ENCODE measurements at places on chromosomes 13 and 19.
A peak's percentile ranks its signal among the peaks of the same experiment; 100 is the strongest.

DNA sequence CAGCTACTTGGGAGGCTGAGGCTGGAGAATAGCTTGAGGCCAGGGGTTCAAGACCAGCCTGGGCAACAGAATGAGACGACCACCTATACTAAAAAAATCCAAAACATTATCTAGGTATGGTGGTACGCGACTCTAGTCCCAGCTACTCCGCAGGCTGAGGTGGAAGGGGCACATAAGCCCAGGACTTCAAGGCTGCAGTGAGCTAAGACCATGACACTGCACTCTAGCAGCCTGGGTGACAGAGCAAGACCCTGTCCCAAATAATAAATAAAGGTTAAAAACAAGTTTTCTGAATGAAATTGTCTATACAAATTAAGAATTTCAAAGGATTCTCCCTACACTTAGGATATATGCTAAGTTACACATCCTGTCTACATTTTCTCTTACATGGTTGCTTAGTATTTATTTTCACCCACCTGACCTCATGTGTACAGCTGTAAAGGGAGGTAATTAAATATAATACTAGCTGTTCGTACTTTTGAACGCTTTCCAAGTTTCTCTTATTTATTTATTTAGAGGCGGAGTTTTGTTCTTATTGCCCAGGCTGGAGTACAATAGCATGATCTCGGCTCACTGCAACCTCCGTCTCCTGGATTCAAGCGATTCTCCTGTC is 1.6 kb downstream of the SLC25A30 start:
- DNase-seq = no peak

DNA sequence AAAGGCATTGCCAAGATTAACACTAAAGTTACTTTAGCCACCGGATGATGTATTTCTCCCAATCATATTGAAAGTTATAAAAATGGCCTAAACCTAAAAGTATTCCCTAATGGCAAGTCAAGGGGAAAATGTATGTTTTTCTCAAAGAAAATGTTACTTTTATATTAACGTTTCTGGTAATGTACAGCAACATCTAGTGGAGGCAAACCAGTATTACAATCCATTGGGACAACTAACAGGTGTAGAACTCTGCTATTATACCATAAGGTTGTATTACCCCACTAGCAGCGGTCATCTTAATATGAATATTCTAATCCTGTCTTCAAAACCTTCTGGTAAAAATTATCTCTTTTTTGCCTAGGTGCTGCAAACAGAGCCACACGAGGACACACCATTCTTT is 69.2 kb downstream of the ZNF100 start:
- no peak for DNase-seq

- no peak for DNase-seq
Measured at GRCh38 chr13:68616600-68617222, 1386.6 kb upstream of the PCDH9 start.

- DNase-seq = no peak
Measured at GRCh38 chr13:19587635-19588300, 26.4 kb upstream of the TPTE2 start.

GRCh38 chr19:42290136-42290522 is 11.8 kb upstream of the PRR19 start:
- DNase-seq = no peak

DNA sequence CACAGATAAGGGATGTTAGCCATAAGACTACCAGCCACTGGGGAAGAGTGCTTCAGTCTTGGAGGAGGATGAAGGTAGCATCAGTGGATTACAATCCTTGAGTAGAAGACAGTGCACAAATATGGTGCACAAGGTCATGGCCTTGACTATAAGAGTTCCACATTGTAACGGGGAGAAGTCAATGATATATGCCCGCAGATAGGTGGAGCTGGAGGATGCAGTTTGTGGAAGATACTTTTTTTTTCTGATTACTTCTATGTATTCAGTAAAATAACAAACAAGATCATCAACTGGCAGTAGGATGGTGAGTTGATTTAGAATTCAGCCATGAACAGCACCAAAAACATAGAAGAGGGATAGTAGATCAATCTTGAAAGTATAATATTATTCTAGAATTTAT is 926.8 kb upstream of the MIR17HG start:
- DNase-seq = no peak

DNA sequence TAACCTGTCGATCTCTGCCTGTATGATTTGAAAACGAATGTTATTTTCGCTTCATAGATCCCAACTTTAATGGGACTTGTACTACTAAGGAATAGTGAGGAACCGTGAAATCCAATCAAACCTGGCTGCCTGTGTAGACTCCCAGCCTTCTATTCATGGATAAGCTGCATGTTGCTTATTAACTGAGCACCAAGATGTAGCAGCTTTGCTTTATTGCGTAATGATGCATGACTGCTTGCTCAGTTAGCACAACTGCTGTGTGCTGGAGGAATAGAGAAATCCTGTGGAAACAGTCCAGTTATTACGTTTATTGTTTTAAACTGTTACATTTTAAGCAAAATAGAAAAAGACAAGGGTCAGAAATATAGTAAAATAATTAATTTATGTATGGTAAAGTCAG is 108.2 kb downstream of the SHISA2 start:
- DNase-seq = no peak

- no peak for DNase-seq
Measured at GRCh38 chr13:50812242-50812641, 31.2 kb downstream of the DLEU7 start.

- DNase-seq = no peak
Measured at GRCh38 chr13:24747248-24748060, 16.5 kb upstream of the RNF17 start.

GRCh38 chr13:40637643-40638042 is 28.8 kb downstream of the FOXO1 start:
- no peak for DNase-seq

- no peak for DNase-seq
Measured at GRCh38 chr13:114067381-114067885, 65.0 kb downstream of the RASA3 start.

GRCh38 chr19:39112338-39112890 is 13.2 kb upstream of the PAK4 start:
- DNase-seq = no peak

GRCh38 chr13:70388935-70389334 is 280.7 kb upstream of the KLHL1 start:
- no peak for DNase-seq

DNA sequence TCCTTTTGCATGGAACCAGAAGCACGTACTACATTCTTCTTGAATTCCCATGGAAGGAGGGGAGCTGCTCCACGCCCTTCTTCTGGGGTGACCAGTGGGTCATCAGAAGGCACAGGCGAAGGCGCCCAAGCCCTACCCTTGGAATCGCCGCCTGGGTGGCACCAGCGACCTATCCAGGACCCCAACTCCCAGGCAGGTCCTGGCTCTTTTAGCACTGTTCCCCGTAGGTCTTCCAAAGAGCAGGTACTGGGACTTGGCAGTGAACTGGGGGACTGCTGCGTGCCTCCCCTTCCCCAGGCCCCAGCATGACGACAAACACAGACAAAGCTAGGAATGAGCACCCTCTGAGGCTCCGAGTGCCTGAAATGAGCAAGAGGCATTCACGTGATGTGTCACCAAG is 45.0 kb downstream of the CEBPG start:
- no peak for DNase-seq

DNA sequence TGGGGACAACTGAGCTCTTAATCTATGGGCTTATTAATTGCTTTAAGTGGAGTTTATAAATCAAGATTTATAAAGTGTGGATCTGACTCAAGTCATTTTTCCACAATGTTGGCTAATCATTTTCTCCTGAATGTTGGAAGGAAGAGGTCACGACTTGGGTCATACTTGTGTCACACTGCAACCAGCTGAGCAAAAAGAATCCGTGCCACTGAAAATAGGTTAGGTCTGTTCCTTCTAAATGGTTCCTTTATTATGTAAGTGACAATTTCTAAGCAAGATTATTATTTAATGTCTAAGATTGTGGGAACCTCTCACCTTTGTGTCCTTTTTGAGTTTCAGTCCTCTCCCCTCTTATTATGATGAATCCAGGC is 178.6 kb downstream of the SHISA2 start:
- DNase-seq = no peak

- no peak for DNase-seq
Measured at GRCh38 chr19:48806518-48806817, 4.4 kb downstream of the BCAT2 start.

DNA sequence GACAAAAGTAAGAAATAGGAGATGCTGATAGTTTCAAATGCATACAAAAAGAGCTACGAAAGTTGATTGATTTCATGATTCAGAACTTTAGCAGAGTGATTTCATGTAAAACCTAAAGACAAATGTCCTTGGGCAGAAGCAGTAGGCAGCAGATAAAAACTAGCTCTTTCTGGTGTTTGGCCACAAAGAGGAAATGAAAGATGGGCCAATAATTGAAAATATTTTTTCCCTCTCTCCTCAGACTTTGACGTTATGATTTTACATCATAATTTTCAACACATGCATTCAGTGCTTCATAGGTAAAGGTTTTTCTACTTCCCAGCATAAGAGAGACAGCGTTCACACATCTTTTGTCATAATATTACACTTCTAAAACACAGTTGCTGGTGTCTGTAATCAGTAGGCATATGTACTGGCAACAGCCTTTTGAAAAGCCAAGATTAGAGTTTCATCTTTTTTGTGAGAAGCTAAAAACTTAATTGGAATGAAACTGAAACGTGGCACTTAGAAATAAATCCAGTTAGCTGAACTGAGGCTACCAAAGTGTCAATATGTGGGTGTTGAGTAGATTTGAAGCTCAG is 9.3 kb downstream of the SCEL start:
- no peak for DNase-seq

GRCh38 chr19:38849860-38850435 is at the start of gene HNRNPL:
Gene HNRNPL (minus strand): TSS chr19:38849986. CDS start chr19:38849966, 20 bp downstream.
- no peak for DNase-seq

DNA sequence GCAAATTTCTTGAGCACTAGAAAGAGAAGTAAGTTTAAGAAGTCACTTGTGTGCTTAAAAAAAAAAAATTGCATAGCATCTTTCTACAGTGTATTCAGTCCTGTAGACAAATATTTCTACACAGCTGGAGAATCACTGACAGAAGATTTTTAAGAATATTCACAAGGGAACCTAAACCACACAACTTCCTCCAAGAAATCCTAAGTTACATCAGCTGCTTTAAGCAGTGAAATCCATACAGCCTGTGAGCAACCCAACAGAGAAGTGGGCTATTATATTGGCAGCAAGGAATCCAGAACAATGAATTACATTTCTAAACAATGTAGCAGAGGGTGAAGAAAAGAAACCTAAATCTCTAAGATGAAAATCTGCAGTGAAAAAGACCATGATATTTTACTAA is 1.5 kb downstream of the DOCK9 start:
- DNase-seq = no peak

DNA sequence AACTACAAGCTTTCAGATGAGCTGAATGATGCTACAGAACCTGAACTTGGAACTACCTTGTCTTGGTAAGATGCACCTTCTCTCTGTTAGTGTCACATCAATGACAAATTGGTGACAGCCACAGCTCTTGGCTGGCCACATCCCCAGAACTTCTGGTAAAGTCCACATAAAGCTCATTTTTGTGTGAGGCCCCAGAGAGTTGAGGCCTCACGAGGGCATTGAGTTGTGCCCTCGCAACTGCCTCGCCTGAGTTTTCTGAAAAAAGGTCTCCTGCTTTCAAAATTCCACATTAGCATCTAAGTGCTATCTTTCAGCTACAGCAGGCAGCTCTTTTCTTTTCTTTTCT is 42.6 kb downstream of the MRPL57 start:
- DNase-seq = no peak

- DNase-seq = no peak
Measured at GRCh38 chr19:46429999-46430398, 1.3 kb upstream of the PNMA8C start.

- no peak for DNase-seq
Measured at GRCh38 chr13:43877326-43877725, 2.2 kb downstream of the CCDC122 start.

DNA sequence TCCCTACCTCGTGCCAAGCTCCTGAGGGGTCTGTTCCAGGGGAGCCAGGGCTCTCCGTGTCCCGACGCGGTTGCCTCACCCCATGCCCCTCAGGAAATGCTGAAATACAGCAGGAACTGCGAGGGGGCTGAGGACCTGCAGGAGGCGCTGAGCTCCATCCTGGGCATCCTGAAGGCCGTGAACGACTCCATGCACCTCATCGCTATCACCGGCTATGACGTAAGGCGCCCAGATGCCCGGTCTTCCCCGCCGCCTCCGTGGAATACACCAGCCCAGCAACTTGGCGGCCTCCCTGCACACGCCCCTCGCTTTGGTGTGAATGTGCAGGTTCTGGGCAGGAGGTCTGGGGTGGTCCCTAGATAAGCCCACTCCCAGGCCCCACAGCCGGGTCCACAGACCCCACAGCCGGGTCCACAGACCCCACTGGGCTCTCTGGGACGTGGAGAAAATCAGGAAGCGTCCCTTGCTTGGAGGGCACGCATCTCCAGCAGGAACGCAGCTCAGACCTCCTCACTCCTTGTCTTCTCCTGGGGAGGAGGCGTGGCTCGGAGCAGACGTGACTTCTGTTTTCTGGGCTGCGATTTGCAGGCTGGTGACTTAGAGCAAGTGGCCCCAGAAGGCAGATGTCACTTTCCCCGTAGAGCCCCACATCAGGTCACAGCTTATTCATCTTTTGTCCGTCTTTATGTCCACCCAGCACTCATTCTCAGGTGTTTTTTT is 19.4 kb upstream of the F7 start:
- DNase-seq = no peak

DNA sequence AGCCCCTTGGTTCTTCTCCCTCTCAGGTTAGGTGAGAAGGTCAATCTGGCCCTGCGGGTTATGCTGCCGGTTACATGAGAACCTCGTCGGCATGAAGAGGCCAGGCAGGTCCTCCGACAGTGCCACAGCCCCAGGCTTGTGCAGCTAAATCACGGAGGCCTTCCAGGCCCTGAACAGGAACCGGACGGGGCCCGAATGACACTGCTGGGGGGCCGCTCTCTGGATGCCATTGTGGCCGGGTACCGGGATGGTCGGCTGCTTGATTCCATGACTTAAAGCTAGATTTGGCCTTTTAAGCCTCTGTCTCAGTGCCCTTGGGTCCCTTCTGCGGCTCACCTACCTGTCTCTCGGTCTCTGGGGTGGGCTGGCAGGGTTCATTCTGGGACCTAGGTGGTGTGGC is 48.4 kb downstream of the C1QTNF9 start:
- DNase-seq = no peak

GRCh38 chr19:29378126-29378525 is 147.7 kb upstream of the VSTM2B start:
- DNase-seq = peak; percentile 50

- DNase-seq = peak; percentile 62
Measured at GRCh38 chr19:6801485-6802086, 29.1 kb downstream of the VAV1 start.

- no peak for DNase-seq
Measured at GRCh38 chr19:45103508-45104319, 10.7 kb downstream of the PPP1R37 start.

- no peak for DNase-seq
Measured at GRCh38 chr13:102620516-102620915, 23.7 kb downstream of the TPP2 start.

DNA sequence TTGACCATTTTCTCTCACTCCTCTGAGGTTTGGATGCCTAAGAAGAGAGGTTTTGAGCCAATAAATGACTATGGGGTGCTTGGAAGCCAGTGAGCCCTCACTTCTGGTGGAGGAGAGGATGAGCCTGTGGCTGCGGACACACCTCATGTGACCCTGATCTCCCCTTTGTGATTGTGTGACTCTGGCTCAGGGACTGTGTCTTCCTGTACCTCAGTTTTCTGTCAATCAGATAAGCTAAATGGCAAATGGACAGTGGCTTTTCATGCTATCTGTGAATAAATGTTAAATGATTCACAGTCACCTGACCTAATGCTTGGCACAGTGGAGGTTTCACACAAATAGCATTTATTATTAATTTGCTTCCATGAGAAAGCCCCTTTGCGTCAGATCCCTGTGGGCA is 2.7 kb downstream of the PSG8 start:
- no peak for DNase-seq

- no peak for DNase-seq
Measured at GRCh38 chr19:19406878-19407632, 1.6 kb downstream of the GATAD2A start.
